ENCODE measurements at places on chromosomes 6 and 20.

DNA sequence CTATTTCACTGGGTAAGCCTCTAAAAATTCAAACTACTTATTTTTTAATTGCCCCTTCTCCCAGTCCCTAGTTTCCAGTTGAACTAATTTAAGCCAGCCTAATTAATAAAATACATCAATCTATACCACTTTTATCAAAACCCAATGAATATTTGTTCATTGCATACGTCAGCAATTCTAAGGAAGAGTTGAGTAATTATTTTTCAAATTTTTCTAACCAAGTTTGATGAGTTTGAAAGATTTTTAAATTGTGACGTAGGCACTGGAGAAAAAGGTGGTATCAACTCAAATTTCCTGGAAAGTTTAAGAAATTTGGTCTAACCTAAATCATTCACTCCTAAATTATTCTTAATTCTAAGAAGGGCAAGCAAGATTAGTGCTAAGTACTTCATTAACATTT, 35.7 kb downstream of the COL21A1 start:
- DNase-seq, result no peak

GRCh38 chr6:119467488-119468081, 118.0 kb upstream of the MAN1A1 start:
- peak; percentile 31 for DNase-seq

- no peak for DNase-seq
These were observed 58.2 kb upstream of the TRAF3IP2 start for GRCh38 chr6:111663692-111664564.

- no peak for DNase-seq
These were observed 37.7 kb downstream of the MAP3K4 start for GRCh38 chr6:161029195-161029809.

- no peak for DNase-seq
These were observed 88.0 kb downstream of the CDS2 start for GRCh38 chr20:5214826-5215225.

DNA sequence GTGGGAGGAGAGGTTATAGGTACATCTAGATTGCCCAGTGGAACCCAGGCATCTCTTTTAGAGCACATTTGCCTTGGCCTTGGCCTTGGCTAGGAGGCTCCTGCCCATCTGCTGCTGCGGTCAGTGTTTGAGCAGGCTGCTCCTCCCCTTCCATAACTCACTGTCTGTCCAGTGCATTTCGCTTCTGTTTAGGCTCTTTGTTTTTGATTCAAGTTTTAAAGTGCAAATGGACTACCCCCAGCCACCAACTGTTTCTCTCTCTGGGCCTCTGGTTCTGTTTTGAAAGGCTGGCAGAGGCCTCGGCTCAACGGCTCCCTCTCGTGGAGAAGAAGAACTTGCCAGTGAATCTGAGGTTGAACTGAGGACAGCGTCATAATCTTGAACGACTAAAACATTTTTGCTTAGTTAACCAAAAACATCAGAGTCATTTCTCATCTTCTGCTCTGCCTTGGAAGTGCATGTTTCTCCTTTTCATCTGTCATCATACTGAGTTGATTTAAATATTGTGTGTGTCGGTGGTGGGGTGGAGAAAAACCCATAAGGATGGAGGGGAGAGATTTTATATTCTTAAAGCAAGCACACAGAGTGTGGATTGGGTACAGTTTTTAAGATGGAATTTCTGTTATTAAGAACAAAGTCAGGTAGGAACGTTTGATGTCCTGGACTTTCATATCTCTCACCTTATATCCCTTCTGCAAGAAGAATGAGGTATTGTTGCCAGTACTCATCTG, 171.4 kb downstream of the DTNBP1 start:
- DNase-seq, result peak; percentile 84

DNA sequence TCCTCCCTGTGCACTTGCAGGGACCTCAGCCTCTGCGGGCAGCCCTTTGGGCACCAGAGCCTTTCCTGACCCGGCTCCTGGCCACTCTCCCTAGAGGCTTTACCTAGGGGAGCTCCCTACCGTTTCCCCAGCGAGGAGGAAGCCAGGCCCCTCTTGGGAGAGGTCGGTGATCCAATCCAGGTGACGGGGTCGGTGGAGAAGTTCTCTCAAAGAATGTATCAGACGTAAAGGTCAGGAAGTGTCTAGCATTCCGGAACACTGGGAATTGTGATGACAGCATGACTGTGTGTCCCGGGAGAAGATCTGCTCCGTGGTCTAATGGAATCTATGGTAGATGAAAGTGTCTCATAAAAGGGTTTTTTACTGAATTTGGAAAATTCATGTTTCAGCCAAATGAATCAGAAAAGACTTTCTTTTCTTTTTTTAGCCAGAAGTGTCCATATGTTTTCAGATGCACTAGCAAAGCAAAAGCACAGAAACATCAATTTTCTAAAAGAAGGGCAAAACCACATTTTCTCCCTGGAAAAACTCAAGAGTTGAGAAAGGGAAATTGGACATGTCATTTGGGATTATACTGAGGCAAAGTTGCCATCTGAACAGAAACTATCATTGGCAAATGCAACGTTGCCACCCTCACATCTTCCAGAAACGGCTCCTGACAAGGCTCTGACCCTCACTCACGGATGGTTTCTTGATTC, 289.4 kb downstream of the THBS2 start:
- DNase-seq, result no peak

DNA sequence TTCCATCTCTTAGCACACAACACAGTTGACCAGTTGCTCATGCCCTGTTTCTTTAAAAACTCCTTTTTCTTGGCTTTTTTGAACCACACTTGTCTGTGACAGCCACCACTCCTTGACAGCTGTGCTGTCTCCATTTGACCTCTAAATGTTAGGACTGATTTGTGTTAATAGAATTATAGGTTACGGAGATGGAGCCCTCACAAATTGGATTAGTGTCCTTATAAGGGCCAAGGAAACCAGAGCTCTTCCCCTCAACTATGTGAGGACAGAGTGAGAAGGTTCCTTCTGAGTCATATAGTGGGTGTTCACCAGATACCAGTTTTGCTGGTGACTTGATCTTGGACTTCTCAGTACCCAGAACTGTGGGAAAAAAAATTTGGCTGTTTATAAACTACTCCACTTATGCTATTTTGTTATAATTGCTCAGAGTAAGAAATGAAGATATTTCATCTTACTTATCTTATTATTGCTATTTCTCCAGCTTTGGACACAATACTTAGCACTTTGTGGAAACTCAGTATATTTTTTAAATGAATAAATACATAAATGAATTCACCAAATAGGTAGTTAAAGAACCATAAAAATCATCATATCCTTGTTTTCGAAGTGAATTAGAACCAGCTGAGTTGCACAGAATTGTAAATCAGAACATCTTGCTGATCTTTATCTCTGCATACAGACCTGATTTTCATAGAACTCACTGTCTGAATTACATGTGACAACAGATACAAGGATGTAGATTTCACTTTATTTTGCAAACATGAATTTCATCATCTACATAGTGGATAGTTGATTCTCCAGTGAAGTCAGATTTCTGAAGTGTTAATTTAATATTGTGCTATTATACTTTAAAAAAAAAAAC, 598.5 kb upstream of the IRAK1BP1 start:
- no peak for DNase-seq

- no peak for DNase-seq
These were observed 86.6 kb upstream of the EYA2 start for GRCh38 chr20:46807998-46808397.

GRCh38 chr6:14444295-14444972, 326.9 kb downstream of the CD83 start:
- no peak for DNase-seq

GRCh38 chr6:57205550-57206328, 16.4 kb downstream of the RAB23 start:
- DNase-seq, result no peak

Measured in hematopoietic multipotent progenitor cell treated with erythropoietin and hydrocortisone succinate and interleukin-3 and kit ligand, for 17 days (in vitro differentiated cells).